Activated CD8-positive, alpha-beta memory T cell treated with anti-CD3 and anti-CD28 coated beads for 1 hour (primary cell): ENCODE measurements at places on chromosomes 3 and 15.
A peak's percentile ranks its signal among the peaks of the same experiment; 100 is the strongest.

DNA sequence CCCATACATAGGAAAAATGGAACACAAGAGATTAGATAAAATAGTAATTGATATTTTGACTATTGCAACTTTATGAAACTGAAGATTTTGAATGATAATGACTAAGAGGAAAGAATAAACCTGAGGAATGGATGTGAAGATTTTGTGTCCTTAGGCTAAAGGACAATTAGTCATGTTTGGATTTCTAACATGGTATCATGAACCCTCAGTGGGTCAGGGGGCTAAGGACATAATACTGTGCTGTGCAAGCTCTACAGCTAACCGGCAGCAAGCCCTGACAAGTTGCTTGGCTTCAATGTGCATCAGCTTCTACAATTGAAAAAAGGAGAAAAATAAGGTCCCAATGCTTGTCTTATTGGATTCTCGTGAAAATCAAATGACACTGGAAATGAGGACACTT, 491.0 kb downstream of the MECOM start:
- no peak for DNase-seq

- no peak for DNase-seq
Observed at GRCh38 chr3:71451812-71452211, 131.7 kb downstream of the FOXP1 start.

DNA sequence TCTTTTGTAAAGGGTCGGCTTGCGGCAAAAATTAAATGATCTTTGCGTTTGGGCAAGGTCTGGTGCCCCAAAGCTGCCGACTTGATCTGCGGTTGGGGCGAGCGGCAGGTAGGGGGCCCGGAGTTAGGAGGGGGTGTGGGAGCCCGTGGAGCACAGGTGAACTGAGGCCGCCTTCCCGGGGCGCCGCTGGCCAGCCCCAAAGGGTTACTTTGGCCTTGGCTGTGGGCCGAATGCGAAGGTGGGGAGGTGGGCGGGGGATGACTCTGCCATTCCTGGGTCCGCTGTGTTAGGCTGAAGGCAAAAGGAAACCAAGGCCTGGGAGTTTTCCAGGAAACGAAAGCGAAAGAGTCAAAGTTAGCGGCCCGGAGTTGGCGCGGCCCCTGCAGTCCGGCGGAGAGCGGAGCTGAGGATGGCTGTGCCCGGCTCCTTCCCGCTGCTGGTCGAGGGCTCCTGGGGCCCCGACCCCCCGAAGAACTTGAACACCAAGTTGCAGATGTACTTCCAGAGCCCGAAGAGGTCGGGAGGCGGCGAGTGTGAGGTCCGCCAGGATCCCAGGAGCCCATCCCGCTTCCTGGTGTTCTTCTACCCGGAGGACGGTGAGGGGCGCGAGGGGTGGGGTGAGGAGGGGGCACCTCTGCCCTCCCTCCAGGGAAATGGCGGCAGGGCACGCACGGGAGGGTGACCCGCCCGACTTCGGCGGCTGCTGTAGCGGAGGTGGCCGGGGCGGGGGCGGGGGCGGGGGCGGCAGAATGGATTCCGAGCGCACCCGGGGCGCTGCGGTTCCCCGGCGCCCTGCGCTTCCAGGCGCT, at the start of gene PARP14:
Gene PARP14 (plus strand): TSS at position 365 of the 809 bp plus-strand sequence. CDS start 45 bp downstream, at position 410.
- peak; percentile 3 for DNase-seq

- no peak for DNase-seq
Observed at GRCh38 chr15:93250950-93251349, 161.9 kb upstream of the RGMA start.

DNA sequence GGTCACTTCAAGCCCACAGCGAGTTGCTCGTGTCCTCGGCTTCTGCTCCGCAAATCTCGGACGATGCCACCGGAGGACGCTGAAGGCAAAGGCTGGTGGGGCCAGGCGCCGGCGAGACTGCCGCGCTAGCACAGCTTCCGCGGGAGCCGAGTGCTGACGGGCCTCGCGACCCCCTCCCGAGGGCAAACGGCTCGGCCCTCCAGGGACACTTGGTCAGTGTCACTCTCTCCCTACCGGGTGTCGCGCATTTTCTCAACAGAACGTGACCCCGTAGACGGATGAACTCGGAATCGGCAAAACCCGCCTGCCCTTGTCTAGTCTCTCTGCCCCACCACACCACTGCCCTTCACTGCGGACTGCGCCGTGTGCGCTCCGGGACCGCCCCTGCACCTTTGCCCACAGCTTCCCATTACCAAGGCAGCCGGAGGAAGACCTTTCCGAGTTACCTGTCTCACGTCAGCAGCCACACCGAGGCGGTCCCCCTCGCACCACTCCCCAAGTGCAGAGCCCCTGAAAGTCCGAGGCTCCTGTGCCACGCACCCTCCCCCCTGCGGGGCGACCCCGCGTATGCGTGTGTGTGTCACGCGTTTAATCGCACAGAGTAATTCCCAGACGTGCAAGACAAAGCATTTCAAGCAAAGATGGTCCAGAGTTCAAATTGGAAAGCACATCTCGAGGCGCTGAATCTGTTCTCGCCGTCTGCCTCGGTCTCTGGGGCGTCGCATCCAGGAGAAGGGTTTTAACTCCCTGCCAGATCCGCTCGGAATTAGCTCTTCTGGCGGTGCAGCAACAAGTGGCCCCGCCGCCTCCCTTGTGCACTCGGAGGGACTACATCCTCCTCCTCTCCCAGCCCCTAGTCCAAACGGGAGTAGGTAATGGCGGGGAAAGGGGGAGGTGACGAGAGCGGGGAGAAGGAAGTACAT, 245.0 kb upstream of the TOPAZ1 start:
- DNase-seq: no peak

GRCh38 chr3:114319453-114319852, 25.6 kb downstream of the TIGIT start:
- no peak for DNase-seq
